Activated CD8-positive, alpha-beta memory T cell treated with anti-CD3 and anti-CD28 coated beads for 1 hour (primary cell): ENCODE measurements at places on chromosomes 5 and 9.

DNA sequence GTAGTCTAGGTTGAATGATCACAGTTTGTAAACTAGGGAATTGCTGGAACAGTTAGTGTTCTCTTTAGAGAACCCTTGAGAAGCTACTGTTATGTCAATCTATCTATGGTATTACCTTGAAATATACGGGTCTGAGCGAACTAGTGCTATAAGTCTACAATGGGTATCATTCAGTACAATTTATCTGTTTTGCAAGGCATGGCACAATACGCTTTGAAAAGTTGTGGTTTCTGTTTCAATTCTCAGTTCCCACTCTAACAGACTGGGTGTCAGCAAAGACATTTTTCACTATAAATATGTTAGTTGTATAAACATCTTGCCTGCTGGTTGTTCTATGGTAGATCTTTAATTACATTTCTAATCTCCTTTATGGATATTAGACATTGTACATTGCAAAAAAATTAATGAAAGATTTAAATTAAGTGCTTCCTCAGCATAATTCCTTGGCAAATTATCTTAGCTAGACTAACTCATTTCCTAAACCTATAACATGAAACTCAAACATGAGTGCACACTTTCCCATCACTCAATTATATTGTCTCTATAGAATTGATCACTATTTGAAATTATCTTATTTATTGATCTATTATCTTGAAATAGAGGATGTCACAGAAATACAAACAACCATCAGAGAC lies 24.9 kb upstream of the SLCO6A1 start:
- no peak for DNase-seq

DNA sequence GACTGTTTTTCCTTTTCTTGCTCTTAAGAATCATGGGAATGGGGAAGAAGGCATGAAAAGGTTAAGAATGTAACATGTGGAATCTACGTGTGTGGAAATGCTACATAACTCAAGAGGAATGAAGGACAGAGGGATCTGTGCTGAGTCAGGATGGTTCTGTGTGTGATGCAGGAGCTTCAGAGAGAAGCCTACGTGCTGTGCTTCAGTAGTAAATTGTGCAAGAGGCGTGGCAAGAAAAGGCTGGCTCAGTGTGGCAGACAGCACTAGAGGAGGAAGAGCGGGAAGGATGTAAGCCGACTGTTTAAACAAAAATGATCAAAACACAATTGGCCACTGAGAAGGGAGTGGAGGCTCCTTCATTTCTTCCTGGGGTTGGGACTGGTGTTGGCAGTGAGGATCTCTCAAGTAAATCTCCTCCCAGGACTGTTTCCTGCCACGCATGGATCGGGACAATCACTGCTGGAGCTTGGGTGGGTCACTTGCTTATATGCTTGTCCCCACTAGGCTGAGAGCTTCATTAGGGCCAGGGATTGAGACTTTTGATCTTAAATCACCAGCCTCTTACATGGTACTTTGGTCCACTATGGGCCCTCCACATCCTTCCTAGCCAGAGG lies 59.4 kb upstream of the BASP1 start:
- DNase-seq, result no peak

GRCh38 chr5:151065609-151066008 lies 15.2 kb downstream of the TNIP1 start:
- DNase-seq, result no peak

GRCh38 chr5:153699035-153699434 lies 208.6 kb downstream of the GRIA1 start:
- DNase-seq, result no peak

- DNase-seq, result no peak
Measured at GRCh38 chr9:14021871-14022525, 291.9 kb downstream of the NFIB start.

DNA sequence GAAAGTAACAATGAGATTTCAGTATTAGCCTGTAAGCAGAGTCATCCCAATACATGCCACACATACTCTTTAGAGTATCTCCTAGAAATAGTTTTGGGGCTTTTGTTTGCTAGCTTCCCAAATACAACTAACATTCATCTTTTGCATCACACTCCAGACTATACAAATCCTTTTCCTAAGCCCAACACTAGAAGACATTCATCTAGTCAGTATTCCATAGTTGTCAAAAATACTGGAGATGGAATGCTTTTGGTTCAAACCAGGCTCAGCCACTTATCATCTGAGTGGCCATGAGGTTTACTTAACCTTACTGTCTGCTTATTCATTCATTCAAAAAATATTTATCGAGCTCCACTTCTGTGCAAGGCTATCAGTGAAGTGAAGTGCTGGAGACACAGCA lies 205.1 kb upstream of the SGCD start:
- DNase-seq, result no peak

DNA sequence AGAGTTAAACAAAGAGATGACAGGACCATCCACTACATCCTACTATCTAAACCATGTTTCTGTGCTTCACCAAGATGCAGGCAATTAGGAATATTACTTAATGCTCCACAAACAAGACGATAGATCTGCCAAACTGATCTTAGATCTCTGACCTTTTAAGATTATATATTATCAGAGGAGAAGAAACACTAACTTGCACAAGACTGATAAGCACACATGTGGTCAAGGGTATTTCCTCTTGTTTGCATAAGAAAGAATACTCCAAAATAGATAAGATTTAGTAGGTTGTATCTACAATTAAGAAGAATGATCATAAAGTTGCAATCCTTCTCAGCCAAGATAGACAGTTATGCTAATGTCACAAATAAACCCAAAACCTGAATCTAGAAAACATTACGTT lies 601.0 kb upstream of the ACO1 start:
- no peak for DNase-seq

GRCh38 chr5:103232393-103232999 lies 26.1 kb upstream of the MACIR start:
- no peak for DNase-seq

DNA sequence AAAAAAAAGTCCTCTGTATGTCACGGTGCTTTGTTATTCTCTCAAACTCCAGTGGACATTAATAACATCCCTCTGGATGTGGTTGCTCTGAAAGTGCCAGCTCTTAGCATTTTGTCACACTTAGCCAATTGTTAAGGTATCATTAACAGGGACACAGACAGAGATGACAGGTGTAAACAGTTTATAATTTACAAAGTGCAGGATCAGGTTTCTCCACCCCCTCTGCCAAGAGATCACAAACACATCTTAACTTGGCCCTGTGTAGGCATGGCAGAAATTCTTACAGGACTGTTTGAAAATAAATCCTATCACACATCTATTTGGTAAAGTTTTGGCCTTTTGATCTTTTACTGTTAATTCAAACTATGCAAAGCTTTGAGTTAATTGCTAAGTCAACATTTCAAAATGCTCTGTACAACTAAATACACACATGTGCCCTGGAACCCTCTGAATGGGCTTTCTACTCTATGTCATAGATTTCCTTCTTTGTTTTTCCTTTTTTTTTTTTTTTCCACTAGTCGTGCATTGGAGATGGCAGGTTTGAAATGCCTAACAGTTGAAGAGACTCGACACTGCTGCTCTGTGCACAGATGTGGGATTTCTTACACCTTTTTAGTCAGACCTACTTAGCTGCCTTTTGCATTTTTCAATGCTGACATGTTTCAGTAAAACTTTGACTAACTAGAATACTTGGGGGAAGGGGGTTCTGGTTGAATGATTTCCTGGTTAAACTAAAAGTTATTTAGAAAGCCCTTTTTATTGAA lies 41.7 kb downstream of the SEMA6A start:
- no peak for DNase-seq

DNA sequence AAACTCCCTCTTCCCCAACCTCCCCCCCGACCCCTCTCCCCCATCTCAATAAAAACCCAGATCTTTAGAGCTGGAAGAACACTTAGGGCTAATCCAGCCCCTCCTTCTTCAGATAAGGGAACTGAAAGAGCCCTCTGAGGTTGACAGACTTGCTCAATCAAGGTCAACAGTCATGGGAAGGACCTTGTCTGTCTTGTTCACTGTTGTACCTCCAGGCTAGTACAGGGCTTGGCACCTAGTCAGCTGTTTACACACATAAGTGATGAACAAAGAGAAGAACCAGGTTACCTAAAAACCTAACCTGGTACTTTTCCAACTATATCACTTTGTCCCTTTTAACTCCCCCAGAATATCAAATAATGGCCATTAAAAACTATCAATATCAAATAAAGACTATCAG lies 2.4 kb downstream of the TTC39B start:
- no peak for DNase-seq

- no peak for DNase-seq
Measured at GRCh38 chr5:68002836-68003235, 212.7 kb upstream of the PIK3R1 start.
